ENCODE measurements at places on chromosomes 1 and 21. TPM values are rescaled to one million over a fixed set of nuclear protein-coding genes. Genes with fewer than 3 reads are reported as not detected.

Gene BLACAT1
- not detected for polyA plus RNA-seq

- no peak overlapping the region for H3K27ac ChIP-seq
- H3K36me3 ChIP-seq, result no peaks in the 10 kb centered on the region
- no peaks in the 10 kb centered on the region for H3K4me1 ChIP-seq
- no peak for DNase-seq
- H3K27me3 ChIP-seq, result no peaks in the 10 kb centered on the region
These were observed 24.1 kb upstream of the EXO1 start for GRCh38 chr1:241823925-241824324.

GRCh38 chr1:156012051-156012817 is 8.5 kb downstream of the SSR2 start:
- no peak overlapping the region for H3K4me3 ChIP-seq
- DNase-seq, result no peak
- no peaks in the 10 kb centered on the region for H3K4me1 ChIP-seq
- H3K36me3 ChIP-seq, result peaks cover 61% of the 10 kb centered on the region
- no peaks in the 10 kb centered on the region for H3K27me3 ChIP-seq
- no peak overlapping the region for H3K27ac ChIP-seq

GRCh38 chr1:229086686-229087085 is 184.2 kb upstream of the RAB4A start:
- no peaks in the 10 kb centered on the region for H3K4me1 ChIP-seq
- no peak for DNase-seq
- H3K36me3 ChIP-seq, result no peaks in the 10 kb centered on the region

- H3K4me1 ChIP-seq, result peaks cover 14% of the 10 kb centered on the region
- no peak overlapping the region for H3K27ac ChIP-seq
- DNase-seq, result no peak
These were observed 38.4 kb upstream of the IFNGR2 start for GRCh38 chr21:33364830-33365229.

- no peaks in the 10 kb centered on the region for H3K27me3 ChIP-seq
- H3K4me3 ChIP-seq, result no peak overlapping the region
- no peak for DNase-seq
- H3K27ac ChIP-seq, result no peak overlapping the region
These were observed 31.0 kb upstream of the CLDN14 start for GRCh38 chr21:36510911-36511310.

DNA sequence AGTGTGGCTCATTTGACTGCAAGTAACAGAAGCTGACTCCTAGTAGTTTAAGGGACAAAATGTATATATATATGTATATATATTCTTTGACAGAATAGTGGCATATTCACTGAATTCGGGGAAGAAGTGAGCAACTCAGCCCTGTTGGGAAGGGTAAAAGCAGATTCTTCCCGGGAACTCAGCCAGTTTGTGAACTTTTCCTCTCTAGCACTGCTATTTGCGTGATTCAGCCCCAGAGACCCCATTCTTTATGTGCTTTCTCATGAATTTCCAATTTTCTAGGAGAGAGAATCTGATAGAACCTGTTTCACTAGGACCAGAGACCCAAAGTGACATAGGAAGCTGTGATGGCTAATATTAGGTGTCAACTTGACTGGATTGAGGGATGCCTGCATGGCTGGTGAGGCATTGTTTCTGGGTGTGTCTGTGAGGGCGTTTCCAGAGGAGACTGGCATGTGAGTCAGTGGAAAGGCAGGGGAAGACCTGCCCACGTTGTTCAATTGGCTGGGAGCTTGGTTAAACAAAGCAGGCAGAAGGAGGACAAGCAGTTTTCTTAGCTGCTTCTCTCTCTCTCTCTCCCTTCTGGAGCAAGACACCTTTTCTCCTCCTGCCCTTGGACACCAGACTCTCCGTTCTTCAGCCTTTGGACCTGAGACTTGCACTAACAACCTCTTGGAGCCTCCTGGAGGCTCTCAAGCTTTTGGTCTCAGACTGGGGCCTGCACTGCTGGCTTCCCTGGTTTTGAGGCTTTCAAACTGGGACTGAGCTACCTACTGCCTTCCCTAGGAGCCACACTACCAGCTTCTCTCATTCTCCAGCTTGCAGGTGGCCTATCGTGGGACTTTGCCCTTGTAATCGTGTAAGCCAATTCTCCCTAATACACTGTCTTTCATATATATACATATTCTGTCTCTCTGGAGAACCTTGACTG is 93.4 kb upstream of the KCNK1 start:
- H3K4me3 ChIP-seq, result no peak overlapping the region
- no peak for DNase-seq
- no peaks in the 10 kb centered on the region for H3K4me1 ChIP-seq
- no peaks in the 10 kb centered on the region for H3K36me3 ChIP-seq
- H3K27ac ChIP-seq, result no peak overlapping the region

Measured in SK-N-SH (cell line).